ENCODE measurements at places on chromosomes 5 and 9.

- DNase-seq = peak; percentile 68
Observed at GRCh38 chr5:180328296-180329137, 24.6 kb downstream of the GFPT2 start.

- no peak for DNase-seq
Observed at GRCh38 chr5:21792748-21793147, 1060.4 kb downstream of the CDH12 start.

DNA sequence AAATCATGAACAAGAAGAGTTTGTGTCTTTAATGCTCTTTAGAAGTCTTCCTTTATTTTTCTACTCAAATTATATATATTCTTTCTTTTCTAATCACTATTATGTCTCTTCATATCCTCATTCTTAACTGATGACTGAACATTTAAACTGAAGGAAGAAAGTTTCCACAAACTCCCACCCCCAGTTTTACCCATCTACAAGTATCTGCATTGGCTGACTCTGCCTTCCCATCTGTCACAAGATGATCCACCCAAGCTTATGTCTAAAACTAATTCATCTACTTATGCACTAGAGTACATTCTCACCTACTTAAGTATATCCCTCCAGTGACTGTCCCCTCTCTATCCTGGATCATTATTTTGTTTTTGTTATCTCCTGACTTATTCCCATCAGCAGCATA, 344.5 kb downstream of the PRR16 start:
- no peak for DNase-seq

- DNase-seq = no peak
Observed at GRCh38 chr5:118752969-118753368, 235.4 kb downstream of the DTWD2 start.

GRCh38 chr5:177336603-177337494, 14.6 kb downstream of the LMAN2 start:
- DNase-seq = no peak

GRCh38 chr5:96863114-96863513, 13.2 kb upstream of the ERAP2 start:
- DNase-seq = no peak

- DNase-seq = no peak
Observed at GRCh38 chr5:52989025-52989780, at the start of gene ITGA2. TSS of gene ITGA2 (plus strand) at chr5:52989352. CDS start at chr5:52989469, 117 bp downstream.

GRCh38 chr5:32534041-32534440, 51.3 kb upstream of the SUB1 start:
- no peak for DNase-seq

DNA sequence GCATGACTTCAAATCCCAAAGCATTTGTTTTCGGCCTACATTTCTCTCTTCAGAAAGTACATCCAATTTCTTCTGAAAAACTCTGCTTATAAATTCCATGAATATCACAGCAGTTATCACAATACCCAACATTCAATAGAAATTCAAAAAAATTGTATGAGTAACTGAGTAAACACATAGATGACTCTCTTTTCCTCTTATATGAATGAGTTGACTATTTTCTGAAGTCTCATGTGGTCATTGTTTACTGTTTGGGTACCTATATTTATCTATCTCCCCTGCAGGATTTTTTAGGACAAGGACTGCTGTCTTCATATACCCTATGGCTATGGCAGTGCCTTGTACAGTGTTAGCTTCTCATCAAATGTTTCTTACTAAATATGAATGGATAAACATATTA, 157.1 kb downstream of the HTR1A start:
- DNase-seq = no peak

GRCh38 chr5:132413567-132413966, 44.1 kb downstream of the SLC22A5 start:
- no peak for DNase-seq

DNA sequence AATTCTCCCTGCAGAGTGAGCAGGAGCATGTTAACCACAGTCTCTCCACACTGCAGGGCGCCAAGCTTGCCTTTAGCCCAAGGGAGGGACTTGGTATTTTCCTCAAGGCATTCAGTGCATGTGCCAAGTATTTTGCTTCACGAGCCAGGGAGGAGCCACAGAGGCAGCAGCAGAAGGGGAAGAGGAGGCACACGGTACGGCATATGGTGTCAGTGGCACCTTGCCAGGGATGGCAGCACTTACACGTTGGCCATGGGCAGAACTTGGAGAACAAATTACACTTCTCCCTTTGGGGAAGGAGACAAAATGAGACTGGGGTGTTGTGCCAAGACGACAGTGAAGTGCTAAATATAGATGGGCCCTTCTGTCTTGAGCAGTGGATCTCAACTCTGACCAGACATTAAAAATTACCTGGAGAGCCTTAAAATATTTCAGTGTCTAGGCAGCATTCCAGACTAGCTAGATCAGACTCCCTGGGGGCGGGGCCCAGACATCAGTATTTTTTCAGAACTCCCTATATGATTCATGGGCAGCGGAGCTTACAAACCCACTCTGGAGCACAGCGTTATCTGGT, 155.8 kb downstream of the DRD1 start:
- DNase-seq = no peak

DNA sequence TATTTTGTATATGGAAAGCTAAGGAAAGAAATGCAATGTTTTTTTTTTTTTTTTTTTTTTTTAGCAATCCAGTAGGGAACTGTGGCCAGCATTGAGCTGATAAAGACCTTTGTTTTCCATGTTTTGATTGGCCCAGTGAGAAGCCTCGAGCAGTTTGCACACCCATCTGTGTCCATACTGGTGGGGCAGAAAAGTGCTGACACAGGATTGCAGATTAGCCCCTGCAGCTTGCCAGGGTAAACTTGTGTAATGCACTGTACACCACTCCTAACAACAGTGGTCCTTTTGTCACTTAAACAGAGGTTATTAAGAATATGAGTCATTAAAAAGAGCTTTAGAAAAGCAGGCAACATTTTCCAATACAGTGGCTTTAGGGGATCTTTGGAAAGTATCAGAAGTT, 132.8 kb upstream of the CDKN2B start:
- no peak for DNase-seq
